ENCODE measurements at places on chromosomes 3 and 15.

- no peak for DNase-seq
Measured at GRCh38 chr15:100869151-100869999, 10.3 kb upstream of the ALDH1A3 start.

- no peak for DNase-seq
Measured at GRCh38 chr3:140585828-140586227, 92.0 kb upstream of the TRIM42 start.

GRCh38 chr3:172364374-172365027, 83.8 kb downstream of the GHSR start:
- no peak for DNase-seq

DNA sequence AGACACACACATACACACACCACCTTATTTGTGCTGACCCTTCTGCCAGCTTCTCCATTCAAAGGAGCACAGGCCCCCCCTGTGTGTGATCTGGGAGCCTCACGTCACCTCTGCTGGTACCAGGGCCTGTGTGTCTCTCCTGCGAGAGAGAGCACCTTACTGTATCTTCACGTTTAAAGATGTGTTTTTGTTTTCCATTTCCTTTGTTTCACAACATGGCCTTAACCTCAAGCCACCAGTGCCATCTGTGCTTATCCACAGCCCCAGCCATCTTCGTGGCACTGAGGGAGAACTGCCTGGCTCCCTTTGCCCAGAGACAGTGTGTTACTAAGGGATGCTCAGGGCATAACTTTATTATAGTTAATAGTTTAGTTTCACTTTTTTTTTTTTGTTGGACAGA, 52.3 kb downstream of the ABHD2 start:
- DNase-seq, result no peak

DNA sequence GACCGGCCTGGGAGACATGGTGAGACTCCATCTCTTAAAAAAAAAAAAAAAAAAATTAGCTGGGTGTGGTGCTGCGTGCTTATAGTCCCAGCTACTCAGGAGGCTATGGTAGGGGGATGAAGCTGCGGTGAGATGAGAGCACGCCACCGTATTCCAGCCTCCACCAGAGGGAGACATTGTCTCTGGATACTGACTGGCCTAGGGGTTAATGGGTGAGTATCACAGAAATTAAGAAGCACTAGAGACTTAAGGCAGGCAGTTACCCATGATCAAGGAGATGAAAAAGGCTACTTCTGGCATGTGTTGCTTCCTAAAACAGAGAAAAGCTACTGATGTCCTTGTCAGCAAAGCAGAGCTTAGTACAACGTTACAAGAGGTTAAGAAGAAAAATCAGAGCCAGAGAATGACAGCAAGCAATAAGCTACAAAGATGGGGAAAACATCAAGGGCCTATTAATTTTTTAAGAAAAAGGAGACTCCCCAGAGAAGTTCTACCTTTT, 8.6 kb downstream of the TFRC start:
- peak; percentile 32 for DNase-seq

GRCh38 chr3:58577269-58577821, at the start of gene FAM107A:
TSS of gene FAM107A (minus strand) at chr3:58577391. CDS start at chr3:58569860, 7,531 bp downstream.
- no peak for DNase-seq

DNA sequence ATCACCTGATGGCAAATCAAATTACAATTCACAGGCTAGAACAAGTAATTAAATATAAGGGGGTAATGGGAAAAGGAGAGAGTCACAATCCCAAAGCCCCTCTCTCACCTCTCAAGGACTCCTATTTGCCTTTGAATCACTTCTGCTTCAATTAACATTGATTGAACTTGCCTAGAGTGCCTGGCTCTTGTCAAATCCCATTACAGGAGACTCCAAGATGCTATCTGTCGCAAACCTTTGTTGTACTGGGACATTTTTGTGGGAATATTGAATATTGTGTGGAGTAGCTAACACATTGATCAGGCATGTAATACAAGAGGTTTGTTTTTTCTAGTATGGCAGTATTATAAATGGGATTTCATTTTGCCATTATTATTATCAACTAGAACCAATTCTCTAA, 412.8 kb upstream of the AZI2 start:
- DNase-seq, result no peak

- DNase-seq, result no peak
Measured at GRCh38 chr15:76108021-76108723, 48.4 kb downstream of the TMEM266 start.

- DNase-seq, result no peak
Measured at GRCh38 chr3:100040451-100041225, 73.7 kb downstream of the FILIP1L start.

DNA sequence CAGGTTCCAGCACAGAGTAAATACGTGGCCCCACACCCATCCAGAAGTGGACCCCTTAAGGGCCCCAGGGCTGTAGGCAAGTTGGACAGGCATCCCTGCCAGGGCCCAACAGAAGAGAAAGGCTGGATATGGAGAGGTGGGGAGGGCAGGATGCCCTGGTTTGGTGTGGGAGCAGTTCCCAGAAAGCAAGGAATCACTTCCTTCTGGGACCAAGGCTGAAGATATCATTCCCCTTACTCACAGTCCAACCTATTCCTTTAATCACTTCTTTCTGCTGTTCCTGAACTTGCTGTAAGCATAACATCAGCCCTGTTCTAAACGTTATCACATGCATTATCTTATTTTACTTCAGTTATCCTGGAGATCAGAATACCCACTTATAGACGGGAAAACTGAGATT, 6.1 kb upstream of the MESP2 start:
- DNase-seq, result no peak

DNA sequence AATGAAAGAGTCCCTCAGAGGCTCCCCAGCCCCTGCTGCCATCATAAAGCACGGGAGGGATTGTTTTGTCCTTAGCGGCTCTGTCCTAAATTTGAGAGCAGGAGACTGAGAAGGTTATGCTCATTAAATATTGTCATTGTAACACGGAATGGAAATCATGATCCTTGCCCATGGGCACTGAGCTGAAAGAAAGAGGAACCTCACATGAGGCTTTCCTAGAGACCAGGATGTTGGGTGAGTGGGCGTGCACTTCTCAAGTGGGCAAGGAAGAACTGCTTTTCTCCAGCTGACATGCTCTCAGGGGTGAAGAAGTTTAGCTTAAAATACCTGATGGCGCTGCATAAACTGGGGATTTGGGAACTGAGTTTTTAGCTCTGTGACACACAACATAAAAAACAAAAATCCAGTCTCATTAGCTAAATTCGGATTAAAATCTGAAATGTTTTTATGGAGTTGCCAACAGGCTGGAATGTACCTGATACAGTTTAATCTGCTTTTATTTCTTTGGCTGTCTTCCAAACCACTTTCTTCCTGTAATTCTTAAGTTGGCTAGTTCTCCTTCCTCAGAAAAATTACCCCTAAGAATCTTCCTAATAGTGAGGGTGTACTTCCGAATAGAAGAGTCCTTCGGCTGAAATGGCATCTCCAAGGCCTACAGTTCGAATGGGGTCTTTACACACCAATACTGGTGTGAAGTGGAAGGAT, 31.7 kb downstream of the ADPGK start:
- DNase-seq, result no peak

- DNase-seq, result no peak
Measured at GRCh38 chr15:70473581-70474370, 289.6 kb downstream of the UACA start.

DNA sequence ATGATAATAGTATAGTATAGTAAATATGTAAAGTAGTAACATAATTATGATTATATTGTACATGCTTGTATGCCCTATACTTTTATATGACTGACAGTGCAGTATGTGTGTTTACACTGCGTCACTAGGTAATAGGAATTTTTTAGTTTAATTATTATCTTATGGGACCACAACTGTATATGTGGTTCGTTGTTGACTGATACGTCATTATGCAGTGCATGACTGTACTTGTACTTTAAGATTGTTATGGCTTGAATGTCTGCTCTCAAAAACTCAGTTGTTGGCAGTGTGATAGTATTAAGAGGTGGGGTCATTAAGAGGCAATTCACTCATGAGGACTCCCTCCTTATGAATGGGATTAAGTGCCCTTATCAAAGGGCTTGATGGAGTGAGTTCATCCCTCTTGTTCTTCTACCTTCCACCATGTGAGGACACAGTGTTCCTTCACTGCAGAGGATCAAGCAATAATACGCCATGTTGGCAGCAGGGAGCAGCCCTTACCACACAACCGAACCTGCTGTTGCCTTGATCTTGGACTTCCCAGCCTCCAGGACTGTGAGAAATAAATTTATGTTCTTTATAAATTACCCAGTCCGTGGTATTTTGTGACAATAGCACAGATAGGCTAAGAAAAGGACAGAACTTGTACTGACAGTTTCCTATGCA, 152.2 kb downstream of the NEK11 start:
- DNase-seq, result no peak

DNA sequence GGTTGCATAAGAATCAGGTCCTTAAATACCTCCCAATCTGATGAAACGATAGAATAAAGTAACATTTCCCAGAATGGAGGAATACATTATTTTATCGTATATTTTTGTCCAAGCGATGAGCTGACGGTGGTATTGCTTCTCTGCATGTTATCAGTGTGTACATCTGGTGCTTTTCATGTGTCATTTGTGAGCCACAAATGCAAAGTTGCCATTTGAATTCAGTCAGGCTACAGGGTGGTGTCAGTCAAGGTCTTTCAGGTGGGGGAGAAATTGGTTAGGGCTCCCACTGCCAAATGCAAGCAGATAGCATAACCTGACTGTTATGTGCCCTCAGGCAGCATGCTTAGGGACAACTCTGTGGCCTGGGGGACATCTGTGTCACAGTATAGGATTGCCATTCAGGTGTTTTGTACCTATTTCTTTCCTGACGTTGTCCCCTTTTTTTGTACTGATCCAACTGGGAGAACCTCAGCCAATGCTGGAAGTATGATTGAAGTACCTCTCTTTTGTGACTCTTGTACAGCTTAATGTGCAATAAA, 26.5 kb upstream of the TIMP4 start:
- no peak for DNase-seq

DNA sequence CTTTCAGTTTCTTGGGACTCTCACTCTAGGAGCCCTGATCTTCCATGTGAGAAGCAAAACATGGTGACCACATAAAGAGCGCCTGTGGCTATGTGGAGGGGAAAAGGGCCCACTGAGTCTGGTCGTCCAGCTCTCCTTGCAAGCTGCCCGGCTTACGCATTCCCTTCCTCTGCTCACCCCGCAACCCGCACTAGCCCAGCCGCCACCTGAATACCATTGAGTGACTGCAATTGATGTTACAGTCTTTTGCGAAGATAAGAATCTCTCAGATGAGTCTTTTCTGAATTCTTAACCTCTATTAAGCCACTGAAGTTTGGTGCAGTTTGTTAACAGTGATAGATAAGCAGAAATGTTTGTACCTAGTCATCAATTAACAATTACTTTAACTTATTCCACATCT, 589.0 kb upstream of the DPPA4 start:
- DNase-seq, result no peak

- no peak for DNase-seq
Measured at GRCh38 chr3:48430708-48431101, 819 bp upstream of the PLXNB1 start.

DNA sequence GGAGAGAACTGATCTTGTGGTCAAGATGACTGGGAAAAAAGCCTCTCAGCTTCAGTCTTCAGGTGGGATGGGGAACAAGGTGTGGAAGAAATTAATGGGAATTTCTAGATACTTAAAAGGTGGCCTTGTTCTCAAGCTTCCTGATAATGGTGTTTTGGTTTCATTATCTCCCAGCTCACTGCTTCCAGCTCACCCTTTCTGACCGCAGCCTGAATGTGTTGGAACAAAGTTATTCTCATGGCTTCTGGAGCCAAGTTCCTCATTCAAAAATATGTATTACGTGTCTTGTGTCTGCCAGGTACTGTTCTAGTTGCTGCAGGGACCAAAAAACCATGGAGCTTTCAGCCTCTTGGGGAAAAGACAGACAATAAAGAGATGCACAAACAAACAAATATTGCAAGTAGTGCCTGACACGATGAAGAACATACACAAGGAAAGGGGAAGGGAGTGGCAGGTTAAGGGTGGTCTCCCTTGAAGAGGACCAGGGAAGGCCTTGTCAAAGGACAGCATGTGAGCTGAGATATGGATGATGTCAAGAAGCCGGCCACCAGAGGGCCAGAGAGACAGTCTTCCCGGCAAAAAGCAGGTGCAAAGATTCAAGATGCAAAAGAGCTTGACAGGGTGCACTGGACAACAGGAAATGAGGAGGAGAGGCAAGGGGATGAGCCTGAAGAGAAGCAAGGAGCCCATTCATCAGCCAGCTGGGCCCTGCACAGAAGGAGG, 35.5 kb downstream of the ARRDC4 start:
- DNase-seq, result no peak

- DNase-seq, result no peak
Measured at GRCh38 chr3:103181160-103181559, 746.3 kb downstream of the ZPLD1 start.

GRCh38 chr15:42759093-42759492, 22.2 kb upstream of the CDAN1 start:
- no peak for DNase-seq

DNA sequence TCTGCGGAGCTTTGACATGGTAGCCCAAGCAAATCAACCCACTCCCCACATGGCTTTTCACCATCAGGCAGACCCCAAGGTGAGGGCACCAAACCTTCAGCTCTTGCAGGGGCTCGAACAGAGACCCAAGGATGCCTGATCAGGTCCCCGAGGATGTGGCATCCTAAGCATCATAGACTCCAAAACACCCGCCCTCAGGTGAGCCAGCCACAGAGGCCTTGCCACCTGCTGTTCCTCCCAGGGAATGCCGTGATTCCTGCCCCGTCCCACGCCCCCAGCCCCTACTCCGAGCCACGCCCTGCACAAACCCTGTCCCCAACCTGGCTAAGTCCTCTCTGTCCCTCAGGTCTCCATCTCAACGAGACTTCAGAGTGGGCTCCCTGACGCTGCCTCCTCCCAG, 34.7 kb upstream of the SLC41A3 start:
- no peak for DNase-seq

- no peak for DNase-seq
Measured at GRCh38 chr3:46417841-46418611, 11.0 kb downstream of the CCRL2 start.

GRCh38 chr3:169772305-169772896, 795 bp upstream of the MYNN start:
- peak; percentile 45 for DNase-seq

DNA sequence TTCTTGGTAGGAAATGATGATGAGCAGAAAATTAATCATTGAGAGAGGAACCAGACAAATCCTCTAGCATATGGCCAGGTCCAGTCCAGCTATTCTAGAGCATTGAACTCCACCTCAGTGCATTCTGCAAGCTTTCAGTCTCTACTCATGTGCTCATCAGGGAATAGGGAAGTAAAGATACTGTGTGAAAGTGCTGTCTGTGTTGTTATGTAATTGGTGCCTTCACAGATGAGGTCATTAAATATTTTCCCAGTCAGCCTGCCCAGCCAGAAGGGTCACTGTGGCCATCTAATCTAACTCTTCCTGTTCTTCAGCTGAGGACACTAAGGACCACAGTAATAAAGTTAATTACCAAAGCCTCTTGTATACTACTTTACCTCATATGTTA, 28.2 kb downstream of the C3orf62 start:
- DNase-seq, result no peak

Data from stimulated activated CD8-positive, alpha-beta memory T cell treated with anti-CD3 and anti-CD28 coated beads, Interleukin-4, amount 100 ng/mL, for 24 hours (primary cell).